Ascending aorta (tissue), 2 donors: ENCODE measurements at places on chromosomes 12 and 14.

GRCh38 chr14:56474419-56475022, 105.1 kb upstream of the TMEM260 start:
- no peak for DNase-seq

DNA sequence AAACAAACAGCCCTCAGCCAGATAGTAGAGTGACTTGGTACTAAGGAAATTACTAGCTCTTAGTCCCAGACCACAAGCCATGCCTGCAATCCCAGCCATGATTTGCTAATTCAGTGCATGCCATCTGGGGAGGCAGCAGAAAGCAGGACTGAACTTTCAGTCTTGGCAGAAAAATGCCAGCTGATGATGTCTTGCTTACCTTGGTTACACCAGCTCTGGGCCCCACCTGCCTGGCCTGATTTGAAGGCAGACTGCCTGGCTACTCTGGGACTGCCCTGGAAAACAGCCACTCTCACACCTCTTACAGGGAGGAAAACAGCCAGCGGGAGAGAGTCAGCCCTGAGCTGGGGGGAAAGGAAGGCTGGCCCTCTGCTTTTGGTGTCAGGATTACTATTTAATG, 4.6 kb upstream of the UNC119B start:
- DNase-seq: no peak

GRCh38 chr14:29085546-29085945, 319.0 kb downstream of the FOXG1 start:
- no peak for DNase-seq

DNA sequence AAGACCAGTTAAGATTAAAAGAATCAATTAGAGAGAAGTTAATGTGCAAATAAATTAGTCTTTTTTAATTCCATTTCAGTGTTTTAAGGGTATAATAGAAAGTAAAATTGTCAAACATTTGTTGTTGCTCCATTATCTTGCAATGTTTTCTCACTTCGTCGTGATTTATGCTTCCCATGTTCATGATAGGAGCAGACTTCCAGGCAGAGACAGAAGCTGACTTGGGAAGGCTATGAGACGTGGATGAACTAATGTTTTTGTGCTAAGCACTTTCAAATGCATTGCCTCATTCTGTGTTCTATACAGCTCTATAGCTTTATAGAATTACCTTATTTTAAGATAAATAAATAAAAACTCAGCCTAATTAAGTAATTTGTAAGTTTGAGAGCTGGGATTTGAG, 226.2 kb downstream of the PIK3C2G start:
- DNase-seq: no peak

GRCh38 chr14:97166497-97166896, 369.3 kb downstream of the VRK1 start:
- no peak for DNase-seq
